AML-193 (cell line): ENCODE measurements at places on chromosomes 12 and 14.

DNA sequence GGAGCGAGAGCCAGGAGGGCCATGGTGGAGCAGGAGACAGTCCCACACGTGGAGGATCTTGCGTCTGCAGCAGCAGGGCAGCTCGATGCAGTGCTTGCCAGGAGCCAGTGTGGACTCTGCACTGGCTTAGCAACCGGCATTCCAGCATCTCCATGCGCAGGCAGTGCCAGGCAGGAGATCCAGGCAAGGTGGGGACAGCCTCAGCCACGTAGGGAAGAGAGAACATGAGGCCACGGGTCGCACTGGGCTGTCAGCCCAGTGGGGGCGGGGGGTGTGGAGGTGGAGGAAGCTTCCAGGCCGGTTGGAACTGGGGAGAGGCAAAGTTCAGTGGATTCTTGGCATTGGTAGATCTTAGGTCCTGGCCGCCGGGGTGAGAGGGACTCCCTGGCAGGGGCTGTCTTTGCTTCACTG lies 121.0 kb upstream of the EVL start:
- no peak for DNase-seq

GRCh38 chr14:54221971-54222370 lies 174.8 kb upstream of the CDKN3 start:
- DNase-seq: no peak

DNA sequence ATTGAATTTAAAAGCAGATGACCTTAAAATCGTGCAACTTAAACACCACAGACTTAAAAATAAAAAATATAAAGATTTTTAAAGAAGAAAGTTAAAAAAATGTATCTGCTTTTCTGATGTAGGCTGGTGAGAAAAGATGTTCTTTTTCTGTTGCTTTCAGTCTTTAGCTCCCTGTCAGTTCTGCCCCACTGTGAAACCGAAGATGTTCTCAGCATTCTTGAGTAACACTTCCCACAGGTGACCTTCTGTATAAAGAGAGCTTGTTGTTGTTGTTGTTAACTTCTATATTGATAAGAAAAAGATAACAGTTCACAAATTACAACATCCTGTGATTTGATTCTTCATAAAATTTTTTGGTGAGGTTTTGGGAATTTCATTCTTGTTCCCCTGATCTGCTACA lies 377.9 kb upstream of the RGS6 start:
- DNase-seq: no peak

- no peak for DNase-seq
Observed at GRCh38 chr14:102171173-102172020, 31.7 kb downstream of the WDR20 start.

DNA sequence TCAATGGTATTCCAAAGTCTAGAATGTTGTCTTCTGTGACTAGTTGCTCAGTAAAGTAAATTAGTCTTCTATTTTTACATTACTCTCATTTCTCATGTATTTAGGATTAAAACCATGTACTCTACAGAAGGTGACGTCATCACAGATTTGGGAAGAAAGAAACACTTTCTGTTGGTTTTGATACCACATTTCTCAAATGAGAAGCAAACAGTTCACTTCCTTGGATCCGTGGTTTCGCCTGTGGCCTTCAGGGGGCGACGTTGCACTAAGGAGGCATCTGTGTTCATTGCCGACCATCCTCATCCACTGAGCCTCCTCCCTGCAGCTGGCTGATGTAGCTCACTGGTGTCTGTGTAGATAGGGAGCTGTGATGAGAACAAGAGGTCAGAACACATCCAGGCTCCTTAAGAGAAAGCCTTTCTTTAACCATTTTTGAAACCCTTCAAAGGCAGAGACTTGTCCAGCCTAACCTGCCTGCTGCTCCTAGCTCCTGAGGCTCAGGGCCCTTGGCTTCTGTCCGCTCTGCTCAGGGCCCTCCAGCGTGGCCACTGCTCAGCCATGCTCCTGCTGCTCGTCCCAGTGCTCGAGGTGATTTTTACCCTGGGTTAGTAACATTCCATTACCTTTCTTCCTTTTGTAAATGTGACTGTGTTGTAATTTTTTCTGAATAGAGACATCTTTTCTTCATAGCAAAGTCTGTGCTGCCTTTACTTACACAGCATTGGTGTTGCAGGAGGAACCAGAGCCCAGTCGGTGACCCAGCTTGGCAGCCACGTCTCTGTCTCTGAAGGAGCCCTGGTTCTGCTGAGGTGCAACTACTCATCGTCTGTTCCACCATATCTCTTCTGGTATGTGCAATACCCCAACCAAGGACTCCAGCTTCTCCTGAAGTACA lies 220.6 kb upstream of the OR4E1 start:
- DNase-seq: peak; percentile 6

GRCh38 chr12:57539-57938 lies 9.0 kb upstream of the IQSEC3 start:
- no peak for DNase-seq
